ENCODE measurements at places on chromosomes 11 and 22.

DNA sequence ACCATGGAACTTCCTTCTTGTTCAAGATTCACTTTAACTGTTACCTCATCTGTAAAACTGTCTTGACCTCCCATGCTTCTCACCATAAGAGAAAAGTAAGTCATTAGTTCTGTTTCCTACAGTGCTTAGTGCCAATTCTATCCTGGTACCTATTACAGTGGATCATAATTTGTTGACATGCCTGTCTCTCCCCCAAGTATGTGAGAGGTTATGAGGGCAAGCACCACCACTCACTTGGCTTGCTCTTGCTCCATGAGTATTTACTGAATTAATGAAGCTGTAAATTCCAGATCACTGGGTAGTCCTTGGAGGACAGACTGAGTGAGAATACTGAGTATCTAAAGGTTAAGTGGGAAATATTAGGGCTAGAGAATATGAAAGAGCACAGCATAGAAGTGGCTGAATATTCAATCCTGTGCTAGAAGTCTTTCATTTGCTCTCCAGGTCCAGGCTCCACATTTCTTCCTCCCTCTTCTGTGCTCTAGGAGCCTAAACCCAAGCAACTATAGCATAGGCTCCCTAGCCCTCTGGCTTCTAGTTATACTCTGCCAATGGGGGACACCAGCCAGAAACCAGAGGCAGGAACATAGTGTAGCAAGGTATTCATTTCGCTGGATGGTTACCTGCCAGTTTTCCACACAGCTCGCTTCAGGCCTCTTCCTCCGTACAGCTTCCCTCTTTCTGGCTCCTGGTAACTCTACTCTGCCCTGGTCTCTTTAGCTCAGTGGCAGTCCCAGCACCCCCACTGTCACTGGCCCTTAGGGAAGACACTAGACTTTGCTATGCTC is 118.2 kb upstream of the SLC5A12 start:
- DNase-seq, result no peak

- DNase-seq, result no peak
Observed at GRCh38 chr22:30649430-30650007, 13.9 kb downstream of the SLC35E4 start.

DNA sequence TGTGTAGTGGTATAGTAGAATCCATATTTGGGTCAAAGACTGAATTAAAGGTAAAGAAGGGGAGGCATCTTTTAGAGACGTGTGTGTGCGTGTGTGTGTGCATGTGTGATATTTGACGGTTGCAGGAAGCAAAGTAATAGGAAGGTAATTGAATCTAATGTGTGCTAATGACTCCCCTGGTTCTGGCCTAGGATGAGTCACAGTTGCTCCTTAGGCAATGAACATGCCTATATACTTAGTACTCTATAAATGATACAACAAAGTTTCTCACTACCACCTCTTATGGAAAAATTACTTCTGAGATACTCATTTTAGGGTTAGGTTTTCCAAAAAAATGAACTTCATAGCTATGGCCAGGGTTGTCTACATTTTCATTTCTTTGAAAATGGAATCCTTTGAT is 409.6 kb downstream of the GUCY1A2 start:
- no peak for DNase-seq

DNA sequence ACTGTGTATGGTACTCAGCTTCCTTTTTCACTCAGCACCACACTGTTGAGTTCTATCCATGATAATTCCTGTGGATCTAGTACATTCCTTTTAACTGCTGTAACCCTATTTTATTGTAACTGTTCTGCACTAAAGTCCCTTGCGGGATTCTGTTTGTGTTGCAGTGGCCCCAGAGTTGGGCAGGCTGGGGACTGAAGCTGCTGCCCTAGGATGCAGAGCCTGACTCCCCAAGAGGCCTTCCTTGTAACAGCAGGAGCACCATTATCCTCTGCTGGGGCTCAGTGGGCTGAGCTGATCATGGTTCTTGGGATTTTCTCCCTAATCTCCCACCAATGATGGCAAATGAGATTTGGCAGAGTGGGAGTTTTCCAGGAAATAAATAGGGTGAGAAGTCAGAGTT is 77.7 kb downstream of the CABIN1 start:
- no peak for DNase-seq

DNA sequence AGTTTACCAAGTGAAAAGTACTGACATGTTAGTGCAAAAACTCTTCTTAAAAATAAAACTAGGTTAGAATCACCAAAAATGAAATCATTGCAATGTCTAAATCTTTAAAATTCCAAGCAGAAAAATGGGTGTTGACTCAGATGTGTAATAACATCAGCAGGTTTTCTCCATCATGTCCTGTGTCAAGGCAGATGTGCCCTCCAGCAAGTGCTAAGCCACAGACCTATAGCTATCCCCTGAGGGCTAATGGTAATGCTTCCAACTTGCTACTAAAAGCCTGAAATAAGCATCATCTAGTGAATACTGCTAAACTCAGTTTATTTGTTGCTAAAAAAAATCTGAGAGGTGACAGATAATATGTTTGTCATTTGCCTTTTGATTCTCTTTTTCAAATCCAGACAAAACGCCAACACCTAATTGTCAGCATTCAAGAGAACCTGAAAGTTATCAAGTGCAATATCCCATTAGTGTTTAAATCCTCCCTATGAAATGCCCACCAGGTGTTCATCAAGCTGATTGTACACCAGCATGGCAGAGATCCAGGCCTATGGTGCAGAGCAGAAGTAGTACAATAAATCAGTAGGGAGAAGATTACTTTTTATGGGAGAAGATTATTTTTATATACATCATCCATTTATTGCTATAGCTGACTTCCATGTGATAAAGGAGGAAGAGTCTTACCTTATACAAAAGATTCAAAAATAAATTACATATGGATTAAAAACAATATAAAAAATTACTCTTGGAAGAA is 55.1 kb upstream of the SYT9 start:
- no peak for DNase-seq

DNA sequence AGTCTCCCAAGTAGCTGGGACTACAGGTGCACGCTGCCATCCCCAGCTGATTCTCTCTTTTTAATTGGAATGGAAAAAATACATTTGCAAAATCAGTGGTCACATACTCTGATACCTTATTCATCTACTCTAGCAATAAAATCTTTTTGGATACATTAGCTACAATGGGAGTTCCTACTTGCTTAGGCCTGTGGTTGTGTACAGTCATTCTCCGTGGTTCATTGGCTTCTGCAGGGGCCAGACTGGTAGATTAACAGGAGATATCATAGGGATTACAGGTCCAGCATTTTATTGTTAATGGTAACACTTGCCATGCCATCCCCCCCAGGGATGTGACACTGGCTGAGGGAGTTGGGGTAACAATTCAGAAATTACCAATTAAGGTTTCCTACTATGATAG is 140.0 kb downstream of the ADAMTS15 start:
- DNase-seq, result no peak

- DNase-seq, result no peak
Observed at GRCh38 chr22:24450610-24451009, 23.2 kb downstream of the ADORA2A start.

DNA sequence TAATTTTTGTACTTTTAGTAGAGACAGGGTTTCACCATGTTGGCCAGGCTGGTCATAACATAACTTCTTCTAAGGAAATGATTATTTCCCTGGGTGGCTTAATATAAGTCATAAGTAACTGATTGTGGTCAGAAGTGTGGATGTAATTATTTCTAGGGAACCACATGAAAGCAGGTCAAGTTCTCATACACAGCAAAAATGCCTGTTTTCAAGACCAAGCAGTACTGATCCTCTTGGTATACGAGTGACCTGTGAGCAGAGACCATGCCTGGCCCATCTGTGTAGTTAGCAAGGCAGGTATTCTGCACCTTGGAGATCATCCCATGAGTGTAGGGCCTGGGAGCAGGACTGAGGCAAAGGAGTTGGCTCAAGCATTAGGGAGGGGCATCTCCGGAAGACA is 32.5 kb upstream of the NUCB2 start:
- no peak for DNase-seq

- no peak for DNase-seq
Observed at GRCh38 chr11:110362971-110363509, 66.6 kb upstream of the RDX start.

DNA sequence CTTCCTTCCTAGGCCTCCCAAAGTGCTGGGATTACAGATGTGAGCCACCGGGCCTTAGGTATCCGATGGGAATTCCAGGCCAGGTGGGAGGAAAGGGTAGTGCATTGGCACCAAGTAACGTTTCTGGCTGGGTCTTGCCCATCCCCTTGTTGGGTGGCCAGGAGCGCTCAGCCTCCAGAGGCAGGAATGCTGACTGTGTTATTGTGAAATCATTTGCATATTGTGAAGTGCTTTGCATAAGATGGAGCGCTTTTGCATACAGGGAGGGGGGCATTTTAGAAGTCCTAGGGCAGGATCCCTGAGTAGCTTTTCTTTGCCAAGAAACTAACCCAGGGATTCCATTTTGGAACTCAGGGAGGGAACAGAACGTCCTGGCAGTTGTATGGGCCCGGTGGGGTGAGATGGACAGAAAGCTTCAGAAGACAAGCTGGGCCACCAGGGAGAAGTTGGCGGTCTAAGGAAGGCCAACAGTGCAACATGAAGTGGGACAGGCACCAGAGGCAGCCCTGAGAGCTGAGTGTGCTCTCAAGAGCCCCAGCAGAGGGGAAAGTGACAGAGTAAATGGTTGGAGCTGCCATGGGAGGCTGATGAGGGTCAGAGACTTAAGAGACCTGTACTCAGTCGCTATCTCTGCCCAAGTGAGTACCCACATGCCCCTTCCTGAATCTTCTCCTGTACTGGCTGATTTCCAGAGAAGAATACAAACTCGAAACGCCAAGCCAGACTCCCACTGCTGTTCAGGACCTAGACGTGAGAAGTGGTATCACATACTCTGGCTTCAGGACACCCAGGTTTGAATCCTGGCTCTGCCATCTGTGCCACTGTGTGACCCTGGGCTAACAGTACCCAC is 1.3 kb upstream of the SLC39A13 start:
- DNase-seq, result no peak

DNA sequence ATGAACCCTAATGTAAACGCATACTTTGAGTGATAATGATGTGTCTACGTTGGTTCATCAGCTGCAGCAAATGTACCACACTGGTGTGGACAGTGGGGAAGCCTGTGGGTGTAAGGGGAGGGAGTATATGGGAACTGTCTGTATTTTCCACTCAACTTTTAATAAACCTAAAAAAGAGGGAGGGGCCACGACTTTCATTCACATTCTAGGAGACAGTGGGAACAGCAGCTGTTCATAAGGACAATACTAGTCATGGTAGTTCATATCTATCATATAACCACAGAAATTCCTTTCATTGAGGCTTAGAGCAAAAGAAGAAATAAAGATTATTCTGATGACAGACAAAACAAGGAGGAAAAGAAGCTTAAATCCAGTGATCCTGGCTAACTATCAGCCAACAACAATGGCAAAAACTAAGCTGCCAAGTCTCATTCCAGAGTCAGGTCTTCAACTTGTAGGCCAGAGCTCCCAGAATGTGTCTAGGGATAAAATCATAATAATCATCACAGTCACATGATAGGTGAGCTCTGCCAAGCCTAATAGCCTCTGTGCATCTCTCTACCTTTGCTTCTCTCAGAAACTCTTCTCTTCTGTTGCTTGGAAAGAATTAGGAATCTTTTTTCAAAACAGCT is 59.4 kb upstream of the CHRM4 start:
- DNase-seq, result no peak

- DNase-seq, result no peak
Observed at GRCh38 chr11:117187428-117187798, 8.9 kb downstream of the SIDT2 start.

DNA sequence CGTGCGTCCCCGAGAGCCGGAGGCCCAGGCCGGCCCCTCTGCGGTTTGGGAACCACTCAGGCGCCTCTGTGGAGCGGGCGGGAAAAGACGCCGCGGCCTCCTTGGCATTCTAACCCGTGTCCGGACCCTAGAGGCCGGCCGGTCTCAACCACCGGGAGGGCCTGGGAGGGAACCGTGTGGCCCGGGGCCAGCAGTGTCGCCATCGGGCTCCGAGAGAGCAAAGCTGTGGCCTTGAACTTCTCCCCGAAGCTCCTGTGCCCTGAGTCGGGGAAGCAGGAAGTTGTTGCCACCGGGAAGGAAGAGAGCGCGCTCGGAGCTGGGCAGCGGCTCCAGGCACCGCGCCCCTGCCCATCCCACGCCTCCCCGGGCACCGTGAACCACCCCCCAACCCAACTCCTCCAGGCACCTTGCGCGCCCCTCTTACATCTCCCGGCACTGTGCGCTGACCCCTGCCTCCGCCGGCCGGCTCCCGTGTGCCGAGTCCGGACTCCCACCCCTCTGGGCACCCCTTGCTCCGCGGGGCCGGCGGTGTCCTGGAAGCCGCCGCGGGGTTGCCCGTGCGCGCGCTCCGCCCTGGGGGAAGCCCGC is 80.0 kb upstream of the PPARA start:
- DNase-seq, result peak; percentile 85

- peak; percentile 17 for DNase-seq
Observed at GRCh38 chr11:2555891-2556290, 111.1 kb downstream of the KCNQ1 start.

DNA sequence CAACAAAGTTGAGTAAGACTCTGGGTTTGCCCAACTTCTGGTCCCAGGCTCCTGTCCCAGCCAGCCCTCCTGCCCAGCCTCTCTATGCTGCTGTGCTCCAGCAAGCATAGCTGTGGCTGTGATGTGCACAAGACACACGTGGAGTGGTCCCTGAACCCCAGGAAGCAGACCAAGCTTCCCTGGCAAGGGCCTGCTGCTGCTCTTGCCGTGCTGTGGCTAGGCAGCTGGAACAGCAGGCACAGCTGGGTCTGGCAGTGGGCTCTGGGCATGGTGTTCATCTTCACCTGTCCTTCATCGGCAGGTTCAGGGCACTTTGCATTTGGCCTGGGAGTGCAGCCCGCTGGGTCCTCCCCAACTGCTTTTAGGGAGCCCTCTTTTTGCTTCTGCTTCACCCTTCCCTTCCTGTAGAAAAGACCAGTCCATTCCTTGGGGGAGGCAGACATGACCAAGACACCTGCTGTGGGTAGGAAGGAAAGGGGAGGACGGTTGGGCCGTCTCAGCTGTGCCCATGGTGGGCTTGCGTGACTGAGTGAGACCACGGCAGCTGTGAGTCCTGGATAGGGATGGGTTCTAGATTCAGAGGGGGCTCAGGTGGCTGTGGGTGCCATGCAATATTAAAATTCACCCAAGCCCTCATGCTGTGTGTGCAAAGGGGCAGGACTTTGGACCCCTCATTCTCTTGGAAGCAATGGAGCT is 26.1 kb upstream of the ETS1 start:
- DNase-seq, result no peak

DNA sequence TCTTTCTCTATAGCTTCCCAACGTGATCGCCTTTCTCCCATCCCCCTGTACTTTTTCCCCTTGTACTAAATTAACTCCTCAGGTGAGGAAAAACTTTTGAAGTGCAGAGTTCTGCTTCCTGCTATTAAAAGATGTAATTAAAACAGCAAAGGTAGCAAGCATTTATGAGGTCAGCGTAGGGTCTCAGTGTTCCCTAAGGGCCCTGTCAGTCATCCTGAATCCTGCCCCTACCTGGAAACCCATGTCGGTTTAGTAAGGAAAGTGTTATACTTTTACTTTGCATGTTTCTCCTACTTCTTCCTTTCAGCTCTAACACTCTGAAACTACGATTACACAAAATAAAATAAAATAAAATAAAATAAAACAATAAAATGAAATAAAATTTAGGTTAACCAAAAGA is 1.3 kb upstream of the HBB start:
- no peak for DNase-seq

Data from ovary (tissue), 10 donors.